ENCODE measurements at places on chromosomes 4 and X.

DNA sequence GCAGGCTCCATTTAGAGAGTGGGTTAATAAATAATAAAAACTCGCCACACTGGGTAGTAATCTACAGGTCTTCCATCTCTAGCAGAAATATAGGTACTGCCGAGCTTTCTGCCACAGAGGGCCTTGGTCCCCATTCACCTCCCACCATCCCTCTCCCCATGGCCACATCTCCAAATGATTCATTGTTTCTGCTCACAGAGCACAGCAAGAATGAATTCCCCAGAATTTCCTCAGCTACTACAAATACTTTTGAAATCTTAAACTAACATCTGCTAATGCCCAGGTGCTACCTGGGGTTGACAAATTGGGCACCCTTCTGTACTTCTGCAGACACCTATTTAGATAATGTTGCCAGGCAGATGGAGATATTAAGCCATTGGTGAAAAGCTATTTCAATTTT is 5.1 kb downstream of the PHEX start:
- DNase-seq: no peak

GRCh38 chrX:73850124-73851013 is 287.4 kb downstream of the CHIC1 start:
- DNase-seq: no peak

GRCh38 chr4:23819041-23819511 is 70.8 kb downstream of the PPARGC1A start:
- DNase-seq: no peak

GRCh38 chr4:20678400-20678799 is 21.9 kb upstream of the PACRGL start:
- no peak for DNase-seq
